ENCODE measurements at places on chromosomes 5 and 9.

- no peak for DNase-seq
These were observed 18.4 kb downstream of the MSANTD3 start for GRCh38 chr9:100445161-100445902.

DNA sequence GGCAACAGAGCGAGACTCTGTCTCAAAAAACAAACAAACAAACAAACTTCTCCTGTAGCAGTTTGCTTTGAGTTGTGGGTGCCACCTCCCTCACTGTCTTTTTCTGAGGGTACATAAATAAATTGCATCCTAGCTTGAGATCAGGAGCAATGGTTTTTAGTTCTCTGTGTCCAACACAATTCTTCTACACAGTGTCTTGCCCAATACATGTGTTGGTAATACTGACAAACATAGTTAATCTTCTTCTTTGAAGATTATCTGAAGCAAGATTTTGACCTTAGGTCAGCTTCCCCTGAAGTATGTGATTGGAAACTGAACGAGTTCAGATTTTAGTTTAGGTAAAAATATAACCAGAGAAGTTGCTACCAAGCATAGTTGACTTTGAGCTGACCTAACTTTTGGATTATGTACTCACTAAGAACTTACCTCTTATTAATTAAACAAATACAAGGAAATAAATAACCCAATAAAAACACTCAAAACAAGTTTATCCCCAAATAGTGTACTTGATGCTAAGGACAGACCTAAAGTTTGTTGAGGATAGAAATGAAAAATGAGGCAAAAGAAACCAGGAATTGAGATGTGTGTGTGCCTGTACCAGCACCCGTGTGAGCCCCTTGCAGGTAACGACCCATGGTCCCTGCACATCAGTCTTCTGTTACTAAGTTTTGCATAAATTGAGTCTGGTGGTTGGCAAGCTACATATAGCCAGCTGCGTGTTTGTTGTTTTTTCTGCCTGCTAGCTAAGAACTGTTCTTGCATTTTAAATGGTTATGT lies 16.2 kb downstream of the TJP2 start:
- no peak for DNase-seq

DNA sequence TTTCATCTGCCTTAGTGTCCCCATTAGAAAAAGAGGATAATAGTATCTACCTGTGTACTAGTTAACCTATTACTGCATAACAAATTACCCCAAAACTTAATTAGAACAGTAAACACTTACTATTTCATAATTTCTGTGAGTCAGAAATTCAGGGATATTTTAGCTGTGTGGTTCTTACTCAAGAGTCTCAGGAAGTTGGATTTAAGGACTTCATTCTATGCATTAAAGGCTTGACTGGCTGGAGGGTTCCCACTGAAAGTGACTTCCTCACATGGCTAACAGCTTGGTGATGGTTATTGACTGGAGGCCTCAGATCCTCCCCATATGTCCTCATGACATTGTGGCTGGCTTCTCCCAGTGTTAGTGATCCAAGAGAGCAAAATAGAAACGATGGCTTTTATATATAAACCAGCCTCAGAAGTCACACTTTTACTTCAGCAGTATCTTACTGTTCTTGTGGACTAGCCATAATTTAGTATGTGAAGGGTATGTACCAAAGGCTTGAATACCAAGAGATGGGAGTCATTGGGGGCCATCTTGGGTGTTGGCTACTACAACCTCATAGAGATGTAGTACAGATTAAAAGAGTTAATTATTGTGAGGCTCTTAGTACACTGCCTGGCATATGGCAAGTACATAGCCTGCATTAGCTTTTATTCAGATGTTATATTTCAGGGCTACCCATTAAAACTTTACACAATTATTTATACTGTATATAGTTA lies 9.9 kb downstream of the RAD23B start:
- no peak for DNase-seq

DNA sequence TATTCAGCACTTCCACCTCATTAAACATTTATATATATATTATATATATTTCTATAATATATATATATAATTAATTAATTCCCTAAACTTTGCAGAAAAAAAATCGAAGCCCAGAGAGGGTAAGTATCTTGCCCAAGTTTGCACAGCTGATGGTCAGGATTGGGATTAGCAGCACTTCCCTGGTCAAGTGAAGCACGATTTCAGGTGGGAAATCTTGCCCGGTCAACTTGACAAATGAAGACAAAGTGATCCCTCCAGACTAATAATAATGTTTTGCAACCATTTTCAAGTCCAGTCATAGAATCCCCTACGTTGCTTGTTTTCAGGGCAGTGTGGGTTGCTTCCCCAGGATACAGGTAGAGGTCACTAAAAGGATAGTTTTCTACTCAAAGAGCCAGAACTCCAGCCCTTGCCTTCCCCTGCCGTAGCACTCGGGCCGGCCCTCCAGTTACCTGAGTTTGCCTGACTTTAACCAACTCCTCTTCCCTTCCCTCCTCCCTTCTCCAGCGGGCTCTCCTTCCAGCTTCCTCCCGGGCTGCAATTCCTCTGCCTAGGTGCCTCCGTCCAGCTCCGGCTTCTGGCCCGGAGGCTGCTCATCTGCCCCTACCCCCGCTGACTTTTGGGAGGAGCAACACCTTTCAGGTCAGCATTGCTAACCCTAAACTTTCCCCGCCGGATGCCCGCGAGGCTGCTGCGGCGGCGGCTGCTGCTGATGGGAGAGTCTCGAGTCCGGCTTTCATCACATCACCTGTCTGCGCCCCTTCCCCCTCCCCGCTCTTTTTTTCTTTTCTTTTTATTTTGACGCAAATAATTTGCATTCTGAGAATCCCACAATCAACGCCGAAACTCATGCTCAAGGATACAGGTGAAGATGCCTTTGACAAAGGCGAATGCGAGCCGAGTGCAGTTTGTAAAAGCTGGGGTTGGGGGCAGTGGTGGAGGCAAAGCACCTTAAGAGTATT lies 930 bp downstream of the PRLR start:
- DNase-seq = no peak

- no peak for DNase-seq
These were observed 501.5 kb downstream of the DMAC1 start for GRCh38 chr9:7298123-7298522.

GRCh38 chr5:11047030-11047429 lies 286.0 kb upstream of the DAP start:
- DNase-seq = no peak

DNA sequence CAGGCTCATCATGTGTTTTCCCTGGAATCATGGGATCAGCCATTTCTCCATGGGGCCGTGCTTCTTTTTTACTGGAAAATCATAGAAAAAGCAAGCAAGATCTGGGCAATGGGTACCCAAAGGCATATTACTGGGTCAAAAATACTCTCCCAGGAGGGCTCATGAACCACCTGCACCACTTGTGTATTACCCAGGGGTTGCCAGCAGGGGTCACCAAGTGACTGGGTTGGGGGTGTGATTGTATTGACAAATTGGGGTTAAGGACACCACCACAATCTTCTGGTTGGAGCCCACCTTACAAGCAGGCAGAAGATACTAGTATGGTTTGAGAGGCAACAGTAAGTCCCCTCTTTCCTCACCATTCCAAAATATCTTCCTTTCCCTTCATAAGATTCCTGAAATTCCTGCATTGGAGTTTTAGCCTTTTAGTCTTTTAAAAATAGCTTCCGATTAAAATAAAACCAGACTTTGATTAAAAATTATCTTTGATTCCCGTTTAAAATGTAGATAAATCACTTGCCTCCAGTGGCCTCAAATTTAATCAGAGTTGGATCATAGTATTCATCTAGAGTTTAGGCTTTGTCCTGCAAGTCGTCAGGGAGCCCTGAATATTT lies 603.3 kb downstream of the KIF4B start:
- DNase-seq = no peak

GRCh38 chr5:146463446-146463845 lies 16.3 kb downstream of the TCERG1 start:
- no peak for DNase-seq

GRCh38 chr9:124854822-124855221 lies 1.6 kb downstream of the WDR38 start:
- DNase-seq = no peak

DNA sequence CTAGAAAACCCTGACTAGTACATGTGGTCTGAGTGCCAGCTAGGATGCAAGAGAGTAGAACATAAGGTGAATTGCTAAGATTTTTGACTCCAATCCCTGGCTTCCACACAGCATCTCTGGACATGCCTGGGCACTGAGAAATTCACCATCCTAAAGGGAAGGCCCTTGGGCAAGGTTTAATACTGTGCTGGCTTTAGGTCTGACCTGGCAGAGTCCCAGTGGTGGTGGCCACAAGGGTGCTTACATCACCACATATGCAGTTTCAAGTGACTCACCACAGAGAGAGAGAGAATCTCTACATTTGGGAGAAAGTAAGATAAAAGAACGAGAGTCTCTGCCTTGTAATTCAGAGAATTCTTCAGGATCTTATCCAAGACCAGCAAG lies 661.6 kb upstream of the C9orf72 start:
- DNase-seq = no peak

GRCh38 chr5:6722015-6722414 lies 8.8 kb downstream of the TENT4A start:
- DNase-seq = no peak

- DNase-seq = no peak
These were observed 453.5 kb downstream of the RAB3C start for GRCh38 chr5:59036274-59036961.

GRCh38 chr5:31995006-31995405 lies 179.1 kb downstream of the GOLPH3 start:
- DNase-seq = no peak

GRCh38 chr5:118937393-118938061 lies 50.8 kb downstream of the DTWD2 start:
- no peak for DNase-seq

- no peak for DNase-seq
These were observed 84.5 kb downstream of the NDFIP1 start for GRCh38 chr5:142193114-142193428.

DNA sequence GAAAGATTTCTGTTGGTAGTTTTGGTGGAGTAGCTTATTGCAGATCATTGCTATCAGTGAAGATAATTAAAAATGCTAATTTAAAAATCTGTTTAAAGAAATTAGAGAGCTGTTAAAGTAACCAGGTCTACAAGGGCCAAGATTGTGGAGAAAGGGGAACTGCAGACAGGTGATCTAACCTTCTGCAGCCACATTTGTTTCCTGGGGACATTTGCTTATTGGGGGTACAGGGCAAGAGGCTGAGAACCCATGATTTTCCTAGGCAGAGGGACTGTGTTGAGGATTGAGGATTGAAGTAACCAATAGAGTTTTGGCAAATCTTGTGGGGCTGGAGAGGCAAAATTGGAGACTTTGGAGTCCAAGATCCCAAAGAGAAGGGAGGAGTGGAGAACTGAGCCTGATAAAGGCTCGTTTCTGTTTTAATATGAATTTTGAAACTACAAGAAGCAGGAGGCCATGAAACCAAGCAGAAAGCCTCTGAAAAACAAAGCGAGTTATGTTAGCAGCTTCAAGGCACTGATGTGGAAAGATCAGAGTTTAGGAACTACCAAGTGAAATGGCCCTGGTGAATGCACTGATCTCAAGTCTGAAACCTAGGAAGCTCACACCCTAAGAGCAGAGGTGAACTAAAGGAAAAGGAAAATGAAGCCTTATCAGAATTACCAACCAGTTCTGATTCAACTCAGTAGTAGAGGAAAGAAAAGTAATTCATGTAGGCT lies 219.8 kb upstream of the C9orf72 start:
- DNase-seq = no peak

GRCh38 chr9:69121155-69122081 lies 52.7 kb upstream of the TJP2 start:
- DNase-seq = no peak
